ENCODE measurements at places on chromosomes 12 and 14.
A peak's percentile ranks its signal among the peaks of the same experiment; 100 is the strongest.

DNA sequence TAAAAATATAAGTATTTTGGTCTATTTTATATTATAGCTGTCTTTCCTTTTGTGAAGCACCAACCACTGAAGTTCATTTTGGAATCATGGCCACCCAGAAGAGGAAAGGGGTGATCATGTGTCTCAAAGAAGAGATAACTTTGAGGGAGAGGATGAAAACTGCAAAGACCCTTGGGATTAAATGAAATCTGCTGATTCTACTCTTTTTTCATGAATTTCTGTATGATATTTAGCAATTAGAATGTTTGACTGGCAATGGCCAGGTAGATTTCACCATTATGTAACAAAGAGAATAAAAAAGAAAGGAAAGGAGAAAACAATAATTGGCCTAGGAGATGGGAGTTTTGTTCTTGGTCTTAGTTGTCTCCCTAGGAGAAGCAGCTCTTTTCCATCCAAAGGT, 350.8 kb downstream of the EMP1 start:
- DNase-seq = no peak

- peak; percentile 60 for DNase-seq
Observed at GRCh38 chr12:49358483-49359141, 8.7 kb upstream of the SPATS2 start.

- DNase-seq = no peak
Observed at GRCh38 chr12:116771651-116772050, 33.5 kb downstream of the RNFT2 start.

DNA sequence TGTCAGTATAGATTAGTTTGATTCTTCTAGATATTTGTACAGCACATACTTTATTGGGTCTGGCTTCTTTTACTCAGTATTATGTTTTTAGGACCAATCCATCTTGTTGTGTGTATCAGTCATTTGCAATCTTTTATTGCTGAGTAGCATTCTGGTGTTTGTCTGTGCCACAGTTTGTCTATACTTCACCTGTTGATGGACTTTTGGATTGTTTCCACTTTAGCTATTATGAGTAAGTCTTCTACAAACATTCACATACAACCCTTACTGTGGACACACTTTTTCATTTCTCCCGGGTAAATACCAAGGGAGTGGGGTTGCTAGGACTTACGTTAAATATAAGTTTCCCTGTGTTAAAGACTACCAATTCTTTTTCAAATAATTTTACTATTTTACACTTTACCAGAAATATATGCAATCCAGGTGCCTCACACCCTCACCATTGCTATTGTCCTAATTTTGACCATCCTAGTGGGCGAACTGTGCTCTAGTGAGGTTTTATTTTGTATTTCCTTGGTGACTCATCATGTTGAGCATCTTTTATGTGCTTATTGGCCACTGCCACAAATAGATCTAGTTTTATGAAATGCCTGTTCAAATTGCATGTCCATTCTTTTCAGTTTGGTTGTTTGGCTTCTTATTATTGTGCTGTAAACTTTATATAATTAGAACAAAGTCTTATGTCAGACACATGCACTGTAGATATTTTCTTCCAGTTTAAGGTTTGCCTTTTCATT, 304.7 kb upstream of the TMTC1 start:
- DNase-seq = no peak

DNA sequence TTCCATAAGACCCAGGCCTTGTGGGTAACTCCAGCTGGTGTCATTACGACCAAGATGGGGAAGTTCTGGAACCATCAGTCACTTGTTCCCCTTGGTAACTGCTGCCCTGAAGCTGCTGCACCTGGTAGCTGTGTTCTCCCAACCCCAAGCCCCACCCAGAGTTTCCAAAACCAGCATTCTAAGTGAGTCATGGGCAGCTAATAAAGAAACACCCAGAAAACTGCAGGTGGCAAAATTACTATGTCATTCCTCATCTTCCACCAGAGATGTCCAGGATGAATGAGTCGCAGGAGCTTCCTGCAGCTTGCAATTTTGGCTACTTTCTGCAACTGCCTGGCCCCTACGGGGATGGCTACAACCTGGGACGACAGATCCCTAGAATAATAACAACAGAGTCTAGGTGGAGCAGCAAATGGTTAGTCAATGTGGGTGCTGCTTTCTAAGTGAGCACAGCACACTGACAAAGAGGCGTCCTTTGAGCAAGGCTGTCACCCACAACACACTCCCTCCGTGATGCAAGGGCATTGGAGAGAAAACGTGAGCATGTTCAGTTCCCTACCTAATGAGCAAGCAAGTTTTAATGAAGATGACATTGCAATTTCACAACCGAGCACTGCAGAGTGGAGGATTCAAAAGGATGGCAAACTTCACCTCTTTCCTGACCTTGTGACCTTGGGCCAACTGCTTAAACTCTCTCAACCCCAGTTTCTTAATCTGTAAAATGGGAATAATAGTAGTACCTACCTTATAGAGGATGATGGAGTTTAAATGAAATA, 301.4 kb upstream of the NOS1 start:
- DNase-seq = no peak
